ENCODE measurements at places on chromosomes 12 and 14. TPM values are rescaled to one million over a fixed set of nuclear protein-coding genes. Genes with fewer than 3 reads are reported as not detected.

DNA sequence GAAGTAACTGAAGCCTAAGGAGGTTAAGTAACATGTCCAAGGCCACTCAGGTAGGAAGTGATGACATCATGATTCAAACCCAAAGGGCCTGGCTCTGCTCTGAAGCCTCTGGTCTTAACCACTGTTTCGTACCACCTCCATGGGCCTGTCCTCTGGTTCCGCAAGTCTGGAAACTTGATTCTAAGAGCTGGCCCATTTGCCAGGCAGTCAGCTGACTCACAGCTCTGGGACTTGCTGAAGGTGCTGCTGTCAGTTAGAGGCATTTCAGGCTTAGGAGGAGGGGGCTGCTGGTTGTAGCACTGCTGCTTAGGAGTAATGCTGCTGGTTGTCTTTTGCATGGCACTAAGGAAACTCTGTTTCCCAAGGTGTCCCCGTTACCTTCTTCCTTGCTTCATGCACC lies 7.9 kb downstream of the NRXN3 start:
- no peak for DNase-seq

Gene CRACR2A
- total RNA-seq = 0.54 TPM

GRCh38 chr12:95789126-95790032 lies 1.2 kb downstream of the NTN4 start:
- peak; percentile 13 for DNase-seq

Gene HOTAIR
- total RNA-seq = not detected

DNA sequence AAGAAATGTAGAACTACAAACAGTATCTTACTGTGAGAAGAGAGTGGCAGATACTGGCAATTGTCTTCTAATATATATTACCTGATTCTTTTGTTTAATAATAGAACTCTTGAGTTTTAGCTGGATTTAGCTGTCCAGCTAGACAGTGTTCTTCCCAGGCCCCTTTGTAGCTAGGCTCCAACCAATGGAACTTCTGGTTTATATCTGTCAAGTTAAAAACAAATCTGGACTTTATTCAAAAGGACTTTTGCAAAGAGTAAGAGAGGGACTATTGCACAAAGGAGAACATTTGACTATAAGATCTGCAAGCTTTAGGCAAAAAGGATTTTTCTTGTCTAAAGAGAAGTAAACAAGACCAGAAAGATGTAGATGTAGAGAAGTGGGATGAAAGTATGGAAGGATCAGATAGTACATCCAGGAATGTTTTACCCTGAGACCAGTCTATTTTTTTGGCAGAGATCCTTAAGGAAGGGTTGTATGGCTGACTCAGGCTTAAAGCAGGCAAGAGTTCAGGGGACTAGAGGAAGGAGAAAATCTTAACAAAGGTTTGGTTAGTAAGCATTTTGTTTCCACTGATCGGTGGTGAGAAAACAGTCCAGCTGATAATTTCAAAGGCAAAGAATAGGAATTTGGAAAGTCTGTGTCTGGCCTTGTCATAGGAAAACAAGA lies 111.1 kb upstream of the PLEKHA5 start:
- peak; percentile 90 for DNase-seq

DNA sequence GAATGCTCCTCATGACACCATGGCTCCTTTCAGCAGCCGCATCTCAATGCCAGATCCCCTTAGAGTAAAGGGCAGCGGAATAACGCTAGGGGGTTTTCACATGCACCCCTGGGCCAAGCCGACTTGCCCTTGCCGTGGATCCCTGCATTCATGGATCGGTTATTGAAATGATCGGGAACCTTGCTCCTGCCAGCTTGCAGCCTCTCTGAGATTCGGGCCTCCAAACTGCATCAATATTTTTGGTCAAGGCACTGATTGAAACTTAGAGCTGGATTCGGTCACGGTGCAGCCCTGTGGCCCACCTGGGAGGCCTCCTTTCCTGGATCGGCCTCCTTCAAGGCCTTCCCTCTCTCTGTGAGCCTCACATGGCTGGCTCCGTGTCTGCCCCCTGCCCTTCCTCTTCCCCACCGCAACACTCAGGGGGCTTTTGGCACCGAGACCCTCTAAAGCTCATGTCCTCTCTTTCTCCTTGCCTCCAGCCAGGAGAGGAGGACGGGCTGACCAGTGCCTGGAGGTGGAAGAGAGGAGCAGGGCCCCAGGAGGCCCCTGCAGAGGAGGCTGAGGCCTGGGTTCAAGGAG lies 1.8 kb downstream of the PTPN6 start:
- no peak for DNase-seq

GRCh38 chr14:105354541-105354940 lies 40.0 kb downstream of the PACS2 start:
- DNase-seq = no peak

GRCh38 chr12:3101309-3102024 lies 24.3 kb downstream of the TSPAN9 start:
- DNase-seq = peak; percentile 57

DNA sequence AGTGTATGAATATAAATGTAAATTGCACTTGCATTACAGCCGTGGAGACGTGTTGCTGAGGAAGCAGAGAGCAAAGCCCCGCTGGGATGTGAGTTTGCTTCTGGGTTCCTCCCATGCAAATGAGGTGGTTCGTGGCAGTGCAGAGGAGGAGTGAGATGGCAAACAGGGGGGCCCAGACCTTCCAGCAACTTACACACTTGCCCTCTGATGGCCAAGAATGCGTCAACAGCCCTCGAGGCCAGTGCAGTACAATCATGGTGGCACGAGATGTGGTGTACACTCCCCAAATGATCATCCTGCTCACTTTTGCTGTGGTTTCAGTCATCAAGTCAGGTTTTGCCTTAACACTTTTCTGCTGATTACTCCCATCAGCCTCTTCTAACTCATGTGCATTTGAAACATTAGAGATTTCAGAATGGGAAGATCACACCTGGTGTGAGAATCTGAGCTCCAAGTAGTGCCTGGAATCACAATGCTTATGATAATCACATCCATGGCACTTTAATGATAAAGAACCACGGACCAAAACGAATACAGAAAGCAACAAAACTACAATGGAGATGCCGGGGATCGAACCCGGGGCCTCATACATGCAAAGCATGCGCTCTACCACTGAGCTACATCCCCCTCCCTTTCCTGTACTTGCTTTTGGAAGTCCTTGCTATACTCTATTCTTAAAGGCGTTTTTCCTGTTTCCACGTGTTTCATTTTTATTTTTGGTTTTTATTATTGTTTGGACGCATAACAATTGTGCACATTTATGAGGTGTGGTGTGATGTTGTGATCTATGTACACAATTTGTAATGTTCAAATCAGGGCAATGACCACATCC lies 7.0 kb upstream of the UBC start:
- peak; percentile 66 for DNase-seq

GRCh38 chr12:132437943-132438700 lies 51.8 kb upstream of the FBRSL1 start:
- DNase-seq = no peak

Gene CACNA2D4
- total RNA-seq = 0.28 TPM

Gene HAL
- total RNA-seq = 0.56 TPM

Gene GPR162
- 1.7 TPM for total RNA-seq

Gene KRT8
- 14.2 TPM for total RNA-seq

- no peak for DNase-seq
These were observed 7.0 kb downstream of the APOLD1 start for GRCh38 chr12:12792421-12792820.

- DNase-seq = no peak
These were observed 60.0 kb downstream of the ITPK1 start for GRCh38 chr14:93055651-93056115.

Gene SLC24A4
- under 0.01 TPM for total RNA-seq

Gene CMA1
- not detected for total RNA-seq

Gene TAS2R9
- total RNA-seq = not detected

Gene CCDC85C
- 13.9 TPM for total RNA-seq

Data from IMR-90 (cell line).